Stimulated activated CD4-positive, alpha-beta T cell treated with anti-CD3 and anti-CD28 coated beads, Interleukin-1b, Interleukin-23, amount 100 ng/mL, for 1 hour (primary cell): ENCODE measurements at places on chromosomes 3 and 15.

GRCh38 chr3:13085081-13085845 is 12.0 kb upstream of the IQSEC1 start:
- no peak for DNase-seq

DNA sequence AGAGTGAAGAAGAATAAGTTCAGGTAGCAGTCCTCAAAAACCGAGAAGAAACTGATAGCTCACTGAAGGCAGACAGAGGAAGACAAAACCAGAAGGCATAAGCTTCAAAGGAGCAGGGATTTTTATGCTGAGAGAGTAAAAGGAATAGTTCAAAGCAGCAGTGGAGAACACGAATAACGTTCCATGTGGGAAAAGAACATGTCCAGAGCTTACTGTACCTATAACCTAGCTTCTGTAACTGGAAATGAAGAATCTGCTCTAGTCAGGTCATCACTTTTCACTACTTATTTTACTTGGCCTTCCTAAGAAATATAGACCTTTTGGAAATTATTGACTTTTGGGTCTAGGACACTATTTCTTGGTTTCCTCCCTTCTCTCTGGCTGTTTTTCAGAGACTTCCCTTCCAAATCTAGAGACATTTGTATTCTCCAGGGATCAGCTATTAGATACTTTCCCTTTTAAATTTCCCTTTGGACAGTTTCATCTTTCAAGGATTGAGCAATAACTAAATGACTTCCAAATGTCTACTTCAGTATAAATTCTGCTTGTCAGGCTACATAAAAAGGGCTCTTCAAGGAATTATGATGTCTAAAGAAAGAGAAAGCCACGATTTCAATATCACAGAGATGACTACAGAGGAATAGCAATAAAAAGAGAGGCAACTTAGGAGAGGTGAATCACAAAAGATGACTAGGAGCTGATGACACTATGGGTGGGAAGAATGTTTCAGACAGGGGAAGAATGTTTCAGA is 46.7 kb downstream of the UBE3A start:
- no peak for DNase-seq

DNA sequence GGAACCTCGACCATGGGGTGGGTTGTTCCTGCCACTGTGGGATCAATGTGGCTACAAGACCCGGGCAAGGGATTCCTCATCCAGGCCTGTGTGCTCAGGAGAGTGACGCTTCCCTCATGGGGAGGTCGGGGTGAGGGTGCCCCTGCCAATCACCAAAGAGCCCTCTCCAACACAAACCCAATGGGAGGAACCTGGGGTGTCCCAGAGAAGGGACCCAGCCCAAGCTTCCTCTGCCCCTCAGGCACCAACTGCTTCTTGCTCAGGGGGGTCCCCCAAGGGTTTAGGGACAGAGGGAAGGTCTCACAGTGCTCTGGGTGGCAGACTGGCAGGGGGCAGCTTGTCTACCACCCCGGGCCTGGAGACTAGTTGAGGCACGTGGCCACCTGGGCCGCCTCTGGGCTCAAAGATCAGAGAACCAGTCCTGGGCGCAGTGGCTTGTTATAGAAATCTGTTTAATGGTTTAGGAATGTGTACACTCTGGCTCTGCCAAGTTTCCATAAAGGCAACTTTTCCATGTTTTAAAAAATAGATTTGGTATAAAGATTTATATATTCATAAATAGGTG is 26.6 kb downstream of the GP9 start:
- DNase-seq = no peak

DNA sequence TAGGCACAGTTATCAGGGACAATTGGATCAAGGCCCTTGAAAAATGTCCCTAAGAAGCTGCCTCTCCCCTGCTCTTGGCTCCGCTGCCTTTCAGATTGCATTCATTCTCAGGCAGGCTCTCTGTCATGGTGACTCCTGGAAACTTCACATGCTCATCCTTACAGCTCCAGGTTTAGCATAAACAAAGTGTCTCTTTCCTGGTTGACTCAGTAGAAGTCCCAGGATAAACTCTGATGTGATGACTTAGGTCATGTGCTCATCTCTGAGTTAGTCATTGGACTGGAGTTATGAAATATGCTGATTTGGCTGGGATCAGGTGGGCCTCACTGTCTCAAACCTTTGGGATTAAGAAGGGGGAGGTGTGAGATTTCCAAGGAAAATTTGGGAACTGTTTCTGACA is 243.8 kb downstream of the ZNF621 start:
- DNase-seq = no peak

GRCh38 chr15:63212050-63213004 is 22.9 kb downstream of the RAB8B start:
- no peak for DNase-seq

GRCh38 chr15:69815793-69816192 is 281.9 kb downstream of the TLE3 start:
- no peak for DNase-seq

DNA sequence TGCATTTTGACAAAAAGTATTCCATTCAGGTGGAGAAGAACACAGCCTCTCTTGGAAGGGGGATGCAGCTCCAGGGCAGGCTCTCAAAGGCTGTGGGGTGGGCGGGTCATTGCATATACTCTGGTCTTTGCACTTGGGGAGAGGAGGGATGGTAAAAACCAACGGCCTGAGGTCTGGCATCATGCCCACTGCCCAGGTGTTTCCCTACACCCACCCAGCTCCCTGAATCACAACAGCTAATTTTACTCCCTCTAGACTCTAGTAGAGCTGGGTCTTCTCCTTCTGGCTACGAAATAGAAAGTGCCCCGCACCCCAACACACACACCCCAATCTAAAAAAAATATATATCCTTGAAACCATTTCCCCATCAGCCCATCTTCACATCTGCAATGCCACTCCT is 1.0 kb downstream of the MYLK start:
- no peak for DNase-seq

- no peak for DNase-seq
Observed at GRCh38 chr15:80591471-80591870, 103.6 kb upstream of the ABHD17C start.

- DNase-seq = no peak
Observed at GRCh38 chr3:11155341-11156025, 1.2 kb downstream of the HRH1 start.

DNA sequence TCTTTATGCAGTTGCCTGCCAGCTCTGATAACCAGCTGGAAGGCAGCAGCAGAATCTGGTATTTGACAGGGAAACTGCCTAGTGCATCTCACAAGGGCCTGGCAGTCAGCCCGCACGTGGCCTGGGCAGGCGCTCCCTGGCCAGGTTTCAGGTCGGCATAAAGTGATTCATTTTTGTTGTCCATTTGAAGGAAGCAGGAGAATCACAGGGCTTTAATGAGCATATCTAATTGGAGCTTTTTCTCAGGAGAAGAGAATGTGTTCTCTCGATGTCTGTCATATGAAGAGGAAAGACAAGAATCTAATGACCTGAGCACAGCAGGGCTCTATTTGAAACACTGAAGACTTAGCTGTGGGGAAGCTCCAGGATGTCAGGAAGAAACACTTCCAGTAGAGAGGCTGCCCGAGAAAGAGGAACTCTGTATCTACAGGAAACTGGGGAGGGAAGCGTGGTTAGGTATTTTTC is 98.8 kb upstream of the MB21D2 start:
- DNase-seq = no peak

GRCh38 chr3:55538158-55538557 is 51.1 kb upstream of the WNT5A start:
- no peak for DNase-seq

DNA sequence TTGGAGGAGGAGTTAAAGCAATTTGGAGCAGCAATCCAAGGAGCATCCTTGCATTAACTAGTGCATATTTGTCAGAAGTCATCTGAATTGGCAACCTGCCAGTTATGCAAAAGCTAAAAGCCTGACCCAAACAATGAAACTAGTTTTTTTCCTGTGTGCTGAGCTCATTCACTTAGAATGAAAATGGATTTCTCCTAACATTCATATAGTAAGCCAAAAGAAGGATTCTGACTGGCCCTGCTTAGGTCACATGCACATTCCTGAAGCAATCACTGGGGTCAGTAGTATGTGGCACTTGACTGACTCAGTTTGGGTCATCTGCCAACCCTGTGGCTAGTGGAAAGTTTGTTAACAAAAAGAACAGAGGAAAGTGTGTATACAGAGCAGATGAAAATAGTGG is 30.5 kb downstream of the OXSM start:
- DNase-seq = no peak

GRCh38 chr3:40876009-40876408 is 323.3 kb upstream of the CTNNB1 start:
- DNase-seq = no peak

GRCh38 chr15:27238209-27238608 is 267.2 kb downstream of the GABRG3 start:
- no peak for DNase-seq

GRCh38 chr15:19973718-19974117 is 567.9 kb downstream of the GOLGA6L6 start:
- no peak for DNase-seq

DNA sequence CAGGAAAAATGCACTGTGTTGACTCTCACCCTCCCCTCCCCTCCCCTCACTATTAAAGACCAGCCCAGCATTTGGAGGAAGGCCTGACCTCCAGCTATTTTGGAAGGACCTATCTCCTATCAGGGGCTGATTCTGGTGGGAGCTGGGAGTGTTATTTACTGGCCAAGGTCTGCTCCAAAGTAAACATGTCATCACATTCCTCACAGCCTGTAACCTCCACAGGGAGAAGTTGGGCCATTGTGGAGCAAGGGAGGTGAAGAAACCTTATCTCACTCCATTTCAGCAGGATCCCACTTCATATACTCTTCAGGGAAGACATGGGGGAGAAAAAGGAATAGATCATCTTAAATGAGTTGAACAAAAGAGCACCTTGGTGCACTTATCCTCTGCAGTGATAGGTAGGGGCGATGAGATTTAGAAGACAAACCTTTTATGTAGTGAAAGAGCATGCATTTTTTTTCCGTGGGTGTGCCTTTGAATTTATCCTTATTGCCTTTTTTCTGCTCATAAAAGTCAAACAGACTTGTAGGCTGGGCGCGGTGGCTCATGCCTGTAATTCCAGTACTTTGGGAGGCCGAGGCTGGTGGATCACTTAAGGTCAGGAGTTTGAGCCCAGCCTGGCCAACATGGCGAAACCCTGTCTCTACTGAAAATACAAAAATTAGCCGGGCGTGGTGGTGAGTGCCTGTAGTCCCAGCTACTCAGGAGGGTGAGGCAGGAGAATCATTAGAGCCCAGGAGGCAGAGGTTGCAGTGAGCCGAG is 15.6 kb upstream of the FLNB start:
- no peak for DNase-seq

DNA sequence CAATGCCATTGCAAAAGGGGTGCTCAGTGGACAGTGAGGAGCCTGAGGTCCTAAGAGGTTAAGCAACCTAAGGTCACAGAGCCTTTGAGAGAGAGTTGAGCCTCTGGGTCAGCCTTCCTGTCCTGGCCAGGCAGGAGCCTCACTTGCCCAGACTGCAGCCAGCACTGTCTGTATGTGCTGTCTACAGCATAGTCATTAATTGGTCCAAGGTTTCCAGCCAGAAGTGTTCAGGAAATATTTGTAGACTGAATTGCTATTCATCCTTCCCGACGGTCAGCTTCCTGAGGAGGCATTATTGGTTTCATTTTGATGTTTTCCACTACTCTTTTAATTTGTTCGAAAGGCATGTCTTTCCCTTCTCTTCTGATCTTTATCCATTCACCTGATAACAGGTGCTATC is 8.1 kb downstream of the SEC13 start:
- DNase-seq = no peak

GRCh38 chr3:30187366-30187765 is 419.0 kb upstream of the TGFBR2 start:
- no peak for DNase-seq

DNA sequence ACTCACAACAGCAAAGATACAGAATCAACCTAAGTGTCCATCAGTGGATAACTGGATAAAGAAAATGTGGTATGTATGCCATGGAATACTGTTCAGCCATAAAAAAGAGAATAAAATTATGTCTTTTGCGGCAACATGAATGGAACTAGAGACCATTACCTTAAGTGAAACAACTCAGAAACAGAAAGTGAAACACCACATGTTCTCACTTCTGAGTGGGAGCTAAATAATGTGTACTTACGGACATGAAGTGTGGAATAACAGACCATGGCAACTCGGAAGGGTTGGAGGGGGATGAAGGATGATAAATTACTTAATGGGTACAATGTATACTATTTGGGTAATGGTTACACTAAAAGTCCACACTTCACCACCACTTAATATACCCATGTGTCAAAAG is 600.6 kb downstream of the MAGI1 start:
- no peak for DNase-seq

- DNase-seq = no peak
Observed at GRCh38 chr3:155270063-155270462, 23.4 kb downstream of the STRIT1 start.

DNA sequence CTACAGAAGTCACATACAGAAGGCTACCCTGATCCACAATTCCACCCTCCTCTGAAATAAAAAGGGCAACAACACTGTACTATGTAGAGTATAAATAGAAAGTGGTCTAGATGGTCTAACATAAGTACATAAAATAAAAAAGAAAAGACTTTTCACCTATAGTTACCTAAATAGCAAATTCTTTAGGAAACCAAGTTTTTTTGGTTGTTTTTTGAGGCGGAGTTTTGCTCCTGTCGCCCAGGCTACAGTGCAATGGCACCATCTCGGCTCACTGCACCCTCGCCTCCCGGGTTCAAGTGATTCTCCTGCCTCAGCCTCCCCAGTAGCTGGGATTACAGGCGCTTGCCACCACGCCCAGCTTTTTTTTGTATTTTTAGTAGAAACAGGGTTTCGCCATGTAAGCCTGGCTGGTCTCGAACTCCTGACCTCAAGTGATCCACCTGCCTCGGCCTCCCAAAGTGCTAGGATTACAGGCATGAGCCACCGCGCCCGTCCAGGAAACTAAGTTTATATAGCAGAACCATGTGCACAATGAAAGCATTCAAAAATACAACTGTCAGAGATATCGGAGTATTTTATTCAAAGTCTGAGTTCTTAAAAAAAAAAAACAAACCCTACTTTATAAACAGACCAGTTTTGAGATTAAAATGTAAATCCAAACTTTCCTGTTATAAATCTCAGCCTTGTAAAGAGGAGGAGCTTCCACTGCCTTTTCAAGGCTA is 1.7 kb downstream of the SIN3A start:
- DNase-seq = no peak

DNA sequence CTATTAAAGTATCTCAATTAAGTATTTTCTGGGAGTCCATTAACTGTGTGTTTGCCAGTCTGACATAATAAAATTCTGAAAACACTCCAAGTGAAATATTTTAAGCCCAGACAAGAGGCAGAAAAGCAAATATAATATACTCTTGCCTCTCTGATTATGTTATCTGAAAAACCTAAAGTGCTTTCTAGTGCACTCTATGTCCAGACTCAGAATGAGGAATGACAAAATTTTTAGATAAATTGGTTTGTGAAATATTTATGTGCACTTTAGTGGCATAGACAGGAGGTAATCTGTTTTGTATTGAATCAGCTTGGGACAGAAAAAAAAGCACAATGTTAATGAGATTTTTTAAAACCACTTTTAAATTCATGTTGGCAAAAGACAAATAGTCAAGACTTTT is 508.2 kb upstream of the SUCLG2 start:
- no peak for DNase-seq

DNA sequence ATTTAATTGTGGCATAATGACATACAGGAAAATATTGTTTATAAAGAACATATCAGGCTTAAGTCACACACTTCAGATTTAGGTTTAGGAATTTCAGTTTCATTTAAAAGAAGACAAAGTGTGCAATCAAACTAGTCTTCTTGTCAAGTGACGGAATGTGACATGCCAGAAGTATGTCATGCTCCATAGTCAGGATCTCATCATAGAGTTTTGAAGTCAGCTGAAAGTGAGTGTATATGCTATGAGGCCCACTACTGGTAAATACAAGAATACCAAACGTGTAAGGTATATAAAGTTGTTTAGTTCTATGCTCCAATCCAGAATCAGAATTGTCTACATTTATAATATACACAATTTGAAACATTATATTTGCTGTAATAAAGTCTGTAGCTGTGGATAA is 988.4 kb downstream of the TBL1XR1 start:
- DNase-seq = no peak
